ENCODE measurements at places on chromosomes 1 and 21. TPM values are rescaled to one million over a fixed set of nuclear protein-coding genes. Genes with fewer than 3 reads are reported as not detected.

DNA sequence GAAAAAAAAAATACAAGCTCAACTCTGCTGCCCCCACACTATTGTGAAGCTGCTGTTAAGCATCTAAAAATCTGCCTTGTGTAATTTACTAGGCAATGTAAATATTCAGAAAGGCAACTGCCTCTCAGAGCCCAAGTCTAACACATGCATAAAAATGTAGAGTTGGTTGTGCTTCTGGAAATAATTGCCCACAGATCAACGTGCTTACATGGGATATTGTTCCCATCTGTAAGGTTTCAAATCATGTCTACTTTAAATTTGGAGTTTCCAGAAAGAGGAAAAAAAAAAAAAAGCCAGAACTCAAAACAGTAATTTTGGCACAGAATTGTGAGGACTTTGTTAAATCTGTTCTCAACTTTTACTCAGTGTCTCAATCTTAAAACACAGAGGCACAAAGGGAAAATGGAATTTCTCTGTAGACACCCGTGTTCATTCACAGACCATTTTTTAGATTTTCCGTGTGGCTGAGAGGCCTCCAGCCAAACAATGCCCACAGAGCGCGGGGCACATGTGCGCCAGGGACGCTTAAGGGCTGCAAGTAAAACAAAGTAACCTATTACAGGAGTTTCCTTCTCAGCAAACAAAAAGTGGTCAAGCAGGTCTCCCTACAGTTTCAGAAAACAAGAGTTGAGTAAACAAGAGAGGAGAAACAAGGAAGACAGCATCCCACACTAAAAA, 115.5 kb downstream of the RERE start:
- DNase-seq = peak; percentile 43

- peak; percentile 32 for DNase-seq
Measured at GRCh38 chr1:36705629-36706028, 222.9 kb upstream of the CSF3R start.

DNA sequence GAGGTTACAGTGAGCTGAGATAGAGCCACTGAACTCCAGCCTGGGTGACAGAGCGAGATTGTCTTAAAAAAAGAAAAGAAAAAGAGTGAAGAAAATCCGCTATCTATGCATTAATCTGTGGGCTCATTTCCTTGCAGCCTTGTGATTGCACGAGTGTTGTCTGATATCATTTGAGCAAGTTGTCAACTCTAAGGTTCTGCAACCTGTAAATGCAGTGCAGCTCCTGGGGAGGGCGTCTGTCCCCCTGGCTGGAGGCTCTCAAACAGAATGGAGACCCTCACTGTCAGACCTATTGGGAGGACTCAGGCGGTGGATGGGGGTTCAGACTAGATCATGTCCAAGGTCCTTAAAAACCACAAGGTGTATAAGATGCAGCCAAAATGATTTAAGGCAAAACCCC, 6.2 kb downstream of the CORT start:
- no peak for DNase-seq

DNA sequence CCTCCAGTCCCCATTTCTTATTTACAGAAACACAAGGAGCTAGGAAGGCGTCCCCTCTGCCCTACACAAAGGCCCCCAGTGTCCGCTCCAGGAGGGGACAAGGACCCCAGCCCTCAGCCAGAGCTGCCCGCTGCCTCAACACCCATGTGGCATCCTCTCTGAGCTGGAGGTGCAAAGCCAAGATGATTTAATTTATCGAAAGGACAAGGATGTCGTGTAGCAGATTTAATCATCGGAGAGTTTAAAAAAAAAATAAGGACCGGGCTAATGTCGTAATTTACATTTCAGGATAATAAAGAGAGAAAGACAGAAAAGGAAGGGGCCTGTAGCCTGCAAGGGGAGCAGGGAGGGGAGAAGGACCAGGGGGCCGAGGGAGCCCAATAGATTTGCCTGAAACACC, 68.3 kb upstream of the CASZ1 start:
- DNase-seq = no peak

Gene OR2L3
- total RNA-seq = not detected

Gene AXDND1
- not detected for total RNA-seq

Gene KCNE2
- total RNA-seq = not detected

Gene PLEKHN1
- not detected for total RNA-seq

Measured in MG63 (cell line).